ENCODE measurements at places on chromosomes 3 and 15.

- no peak for DNase-seq
Measured at GRCh38 chr3:100708644-100708988, 678 bp upstream of the TFG start.

DNA sequence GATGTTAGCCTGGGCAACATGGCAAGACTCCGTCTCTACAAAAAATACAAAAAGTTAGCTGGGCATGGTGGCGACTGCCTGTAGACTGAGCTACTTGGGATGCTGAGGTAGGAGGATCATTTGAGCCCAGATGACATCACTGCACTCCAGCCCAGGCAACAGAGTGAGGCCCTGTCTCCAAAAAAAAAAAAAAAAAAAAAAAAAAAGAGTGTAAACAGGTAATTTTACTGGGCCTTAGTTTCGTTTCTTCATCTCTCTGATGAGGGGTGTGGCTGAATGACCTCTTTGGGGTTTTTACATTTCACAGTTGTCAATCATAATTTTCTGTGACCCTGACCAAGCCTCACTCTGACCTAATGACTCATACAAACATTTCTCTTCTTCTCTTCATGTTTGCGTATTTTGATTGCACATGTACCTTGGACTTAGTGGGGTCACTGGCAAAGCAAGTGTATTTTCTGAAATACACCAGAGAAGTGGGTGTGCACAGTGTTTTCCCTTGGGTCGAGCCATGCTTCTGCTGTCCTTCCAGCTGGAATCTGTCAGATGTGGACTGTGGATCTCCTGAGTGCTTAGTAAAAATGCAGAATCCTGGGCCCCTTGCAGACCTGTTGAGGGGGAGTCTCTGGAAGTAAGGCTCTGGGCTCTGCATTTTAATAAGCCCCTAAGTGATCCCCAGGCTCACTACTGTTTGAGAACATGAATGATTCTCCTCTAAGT is 140.5 kb downstream of the FNDC3B start:
- no peak for DNase-seq

DNA sequence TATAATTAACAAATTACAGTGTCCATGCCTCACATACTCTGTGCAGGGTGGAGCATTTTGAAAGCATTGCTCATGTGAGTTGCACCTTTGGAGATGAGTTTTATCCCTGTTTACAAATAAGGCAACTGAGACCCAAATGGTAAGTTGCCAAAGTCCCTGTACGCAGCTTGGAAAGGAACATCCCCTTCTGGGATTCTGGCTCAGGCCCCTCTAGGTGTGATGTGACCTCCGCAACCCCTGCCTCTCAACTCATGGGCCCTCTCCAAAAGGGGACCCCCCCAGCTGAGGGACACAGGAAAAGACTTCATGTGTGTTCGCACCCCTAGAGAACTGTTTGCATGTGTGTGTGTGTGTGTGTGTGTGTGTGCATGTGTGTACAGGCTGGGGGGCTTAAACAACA is 25.3 kb downstream of the PRR20G start:
- DNase-seq = no peak

- no peak for DNase-seq
Measured at GRCh38 chr3:43883729-43884396, 193.1 kb downstream of the ABHD5 start.

- no peak for DNase-seq
Measured at GRCh38 chr3:58013973-58014649, 5.9 kb downstream of the FLNB start.

DNA sequence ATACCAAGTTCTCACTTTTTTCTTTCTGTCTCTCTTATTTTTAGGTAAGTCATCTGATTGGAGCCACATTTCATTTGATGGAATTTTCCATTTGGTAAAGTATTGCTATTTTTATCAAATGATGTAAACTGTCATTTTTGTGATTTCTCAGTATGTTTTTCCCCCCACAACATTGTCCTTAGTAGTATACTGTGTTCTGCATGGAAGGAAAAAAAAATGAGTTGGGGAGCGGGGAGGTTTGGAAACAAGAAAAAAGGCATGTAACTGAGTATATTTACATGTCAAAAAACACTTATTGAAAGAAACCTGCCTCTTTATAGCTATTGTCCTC is 104.2 kb downstream of the FILIP1L start:
- no peak for DNase-seq

GRCh38 chr3:52038227-52038626 is 18.1 kb downstream of the DUSP7 start:
- no peak for DNase-seq

DNA sequence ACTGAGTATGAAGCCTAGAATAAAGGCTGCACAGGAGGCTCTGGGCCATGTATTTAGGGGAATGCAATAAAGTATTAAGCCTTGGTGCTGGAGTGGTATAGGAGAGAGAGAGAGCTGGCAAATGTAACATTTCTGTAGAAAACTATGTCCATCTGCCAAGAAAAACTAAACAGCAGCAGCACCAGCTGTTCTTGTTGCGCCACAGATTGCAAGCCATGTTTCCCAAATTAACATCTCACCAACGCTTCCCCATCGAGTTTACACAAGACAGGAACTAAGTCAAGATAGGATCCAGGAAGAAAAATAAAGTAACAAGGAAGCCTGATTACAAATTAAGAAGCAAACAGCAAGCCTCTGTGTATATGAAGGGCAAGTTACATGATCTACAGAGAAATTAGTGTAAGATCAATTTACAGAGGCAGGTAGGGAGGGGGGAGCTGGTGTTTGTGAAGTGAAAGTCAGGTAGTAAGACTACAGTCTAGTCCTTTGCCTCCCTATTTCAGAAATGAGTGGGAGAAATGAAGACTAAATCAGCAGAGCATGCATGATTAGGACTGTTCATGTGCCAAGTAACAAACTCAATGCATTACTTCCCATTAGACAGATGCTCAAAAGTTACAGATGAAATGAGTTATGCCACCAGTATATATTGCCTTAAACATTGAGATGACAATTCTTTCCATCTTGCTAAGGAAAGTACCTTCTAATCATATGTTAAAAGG is 900.5 kb downstream of the EPHA3 start:
- no peak for DNase-seq

DNA sequence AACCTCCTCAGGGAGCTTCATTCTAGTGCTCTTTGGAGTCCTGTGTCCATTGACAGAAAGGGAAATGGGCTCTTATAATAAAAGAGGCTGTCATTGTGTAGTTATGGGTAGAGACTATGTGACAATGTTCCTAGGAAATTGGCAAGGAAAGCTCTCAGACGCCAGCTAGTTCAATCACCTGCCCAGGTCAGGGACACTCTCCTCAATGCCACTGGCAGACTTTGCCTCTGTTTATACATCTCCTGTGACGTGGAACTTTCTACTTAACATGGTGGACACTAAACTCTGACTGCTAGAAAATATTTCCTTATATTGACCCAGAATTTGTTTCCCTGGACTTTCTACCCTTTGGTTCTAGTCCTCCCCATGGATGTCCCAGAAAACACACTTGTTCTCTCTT is 2.8 kb downstream of the EFCAB12 start:
- DNase-seq = no peak

DNA sequence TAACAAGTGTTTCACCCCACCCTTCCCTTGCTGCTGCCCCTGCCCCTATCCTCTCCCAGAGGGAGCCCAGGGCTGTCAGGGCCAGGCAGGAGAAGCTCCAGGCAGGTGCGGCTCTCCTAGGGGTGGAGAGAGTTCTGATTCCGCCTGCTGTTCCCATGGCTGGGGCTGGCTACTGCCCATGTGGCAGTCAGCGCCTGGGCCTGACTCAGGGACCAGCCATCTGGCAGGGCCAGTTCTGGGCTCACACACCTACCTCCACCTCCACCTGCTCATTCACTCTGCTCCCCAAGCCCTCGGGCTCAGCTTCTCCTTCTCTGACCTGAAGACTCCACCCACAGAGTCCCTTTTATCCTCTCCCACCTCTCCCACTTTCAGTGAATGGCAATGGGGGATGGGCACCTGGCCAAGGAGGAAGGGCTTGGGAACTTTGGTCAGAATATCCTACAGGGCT is 23.4 kb downstream of the AMOTL2 start:
- DNase-seq = no peak

GRCh38 chr15:62165104-62165792 is at the start of gene C2CD4B:
C2CD4B (minus strand) TSS chr15:62165285; CDS start chr15:62164984, 301 bp downstream.
- DNase-seq = no peak

GRCh38 chr3:111639316-111639715 is 44.2 kb upstream of the ZBED2 start:
- no peak for DNase-seq

- no peak for DNase-seq
Measured at GRCh38 chr15:90664650-90665287, 52.4 kb upstream of the BLM start.

GRCh38 chr3:14169871-14170270 is 8.5 kb downstream of the XPC start:
- DNase-seq = no peak

- DNase-seq = no peak
Measured at GRCh38 chr3:27253831-27254230, 115.4 kb downstream of the NEK10 start.

DNA sequence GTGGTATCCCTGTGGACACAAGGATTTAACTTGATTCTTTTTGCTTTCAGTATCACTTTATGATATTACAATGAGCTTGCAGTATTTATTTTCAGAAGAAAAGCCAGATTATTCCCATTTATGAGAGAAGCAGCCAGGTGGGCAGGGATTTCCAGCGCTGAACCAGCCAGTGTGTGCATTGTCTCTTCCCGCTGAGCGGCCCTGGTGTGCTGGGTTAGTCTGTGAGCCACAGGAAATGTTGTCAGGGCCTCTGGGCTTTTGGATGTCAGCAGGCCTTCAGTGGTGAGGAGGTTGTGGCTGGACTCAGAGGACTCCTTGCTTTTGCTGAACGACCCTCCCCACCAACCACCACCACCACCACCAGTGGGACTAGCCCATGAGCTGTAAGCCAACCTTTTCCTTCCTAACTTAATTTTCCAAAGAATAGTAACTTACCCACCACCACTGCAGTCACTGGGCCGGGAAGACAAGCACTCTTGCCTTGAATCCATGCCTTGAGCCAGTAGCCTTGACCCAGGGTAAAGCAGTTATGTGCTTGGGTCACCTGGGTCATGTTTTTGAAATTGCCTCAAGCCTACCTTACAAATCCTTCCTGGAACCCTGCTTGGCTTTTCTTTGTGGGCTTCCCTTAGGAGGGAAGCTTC is 33.1 kb downstream of the FLNB start:
- DNase-seq = no peak

GRCh38 chr15:26132811-26133210 is 269.7 kb upstream of the ATP10A start:
- DNase-seq = no peak

DNA sequence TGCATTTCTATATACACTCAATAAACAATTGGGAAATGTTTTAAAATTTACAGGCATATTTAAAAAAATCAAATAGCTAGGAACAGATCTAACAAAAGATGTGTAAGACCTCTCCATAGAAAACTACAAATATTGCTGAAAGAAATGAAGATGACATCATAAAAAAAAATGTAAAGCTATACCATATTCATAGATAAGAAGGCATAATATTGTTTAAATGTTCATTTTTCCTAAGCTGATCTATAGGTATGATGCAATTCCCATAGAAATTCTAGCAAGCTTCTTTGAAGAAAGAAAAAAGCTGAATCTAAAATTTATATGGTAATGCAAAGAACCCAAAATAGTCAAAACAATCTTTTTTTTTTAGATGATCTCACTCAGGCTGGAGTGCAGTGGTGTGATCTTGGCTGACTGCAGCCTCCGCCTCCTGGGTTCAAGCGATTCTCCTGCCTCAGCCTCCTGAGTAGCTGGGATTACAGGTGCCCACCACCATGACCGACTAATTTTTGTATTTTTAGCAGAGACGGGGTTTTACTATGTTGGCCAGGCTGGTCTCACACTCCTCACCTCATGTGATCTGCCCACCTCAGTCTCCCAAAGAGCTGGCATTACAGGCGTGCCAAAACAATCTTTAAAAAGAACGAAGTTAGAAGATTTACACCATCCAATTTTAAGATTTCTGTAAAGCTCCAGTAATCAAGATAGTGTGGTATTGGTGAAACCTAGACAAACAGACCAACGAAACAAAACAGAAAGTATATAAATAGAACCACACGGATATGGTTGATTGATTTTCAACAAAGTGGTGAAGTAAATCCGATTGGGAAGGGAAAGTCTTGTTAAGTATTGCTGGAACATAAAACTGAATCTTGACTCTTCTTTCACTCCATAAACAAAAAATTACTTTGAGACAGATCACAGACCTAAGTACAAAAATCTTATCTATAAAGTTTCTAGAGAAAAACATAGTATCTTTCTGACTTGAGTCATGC is 6.3 kb upstream of the BHLHE40 start:
- no peak for DNase-seq

DNA sequence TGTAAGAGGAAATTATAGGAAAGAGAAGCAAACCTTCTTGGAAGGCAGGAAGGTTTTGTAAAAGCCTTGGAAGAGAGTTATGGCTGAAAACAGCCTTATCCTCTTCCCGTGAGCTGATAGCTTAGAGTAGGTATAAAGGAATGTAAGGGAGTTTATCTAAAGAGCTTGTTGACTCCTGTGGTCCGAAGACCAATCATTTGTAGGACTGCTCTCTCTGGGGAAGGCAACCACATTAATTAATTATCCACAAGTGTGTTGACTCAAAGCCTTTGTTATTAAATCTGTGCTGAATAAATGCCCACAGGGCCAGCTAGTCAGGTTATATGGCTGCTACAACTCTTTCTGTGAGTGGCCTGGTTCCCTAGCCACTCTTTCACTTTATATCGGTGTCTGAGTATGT is 452.1 kb upstream of the RASGRP1 start:
- no peak for DNase-seq

GRCh38 chr15:56469483-56469882 is 4.5 kb upstream of the MNS1 start:
- no peak for DNase-seq

GRCh38 chr3:56048331-56048730 is 419.9 kb downstream of the ERC2 start:
- no peak for DNase-seq

GRCh38 chr3:26807272-26807671 is 184.7 kb downstream of the LRRC3B start:
- DNase-seq = no peak

GRCh38 chr3:113601240-113601639 is 68.9 kb downstream of the SIDT1 start:
- DNase-seq = no peak

GRCh38 chr3:43481375-43481774 is 140.4 kb downstream of the ANO10 start:
- DNase-seq = no peak

DNA sequence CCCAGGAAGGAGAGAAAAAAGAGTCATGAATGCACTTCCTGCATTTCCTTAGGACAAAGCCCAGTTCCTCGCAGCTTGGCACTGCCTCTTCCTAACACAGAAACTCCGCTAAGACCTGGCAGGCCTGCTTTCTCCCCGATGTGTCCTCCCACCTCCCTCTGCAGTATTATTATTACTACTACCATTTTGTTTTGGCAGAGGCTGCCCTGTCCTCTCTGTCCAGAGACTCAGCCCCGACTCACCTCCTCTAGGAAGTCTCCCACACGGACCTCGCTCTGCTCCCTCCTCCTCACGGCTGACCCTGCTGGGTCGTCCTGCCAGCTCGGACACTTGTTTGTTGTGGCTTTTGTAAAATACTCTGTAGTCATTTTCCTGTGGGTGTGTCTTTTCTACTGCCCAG is 107.2 kb upstream of the HACD2 start:
- no peak for DNase-seq

DNA sequence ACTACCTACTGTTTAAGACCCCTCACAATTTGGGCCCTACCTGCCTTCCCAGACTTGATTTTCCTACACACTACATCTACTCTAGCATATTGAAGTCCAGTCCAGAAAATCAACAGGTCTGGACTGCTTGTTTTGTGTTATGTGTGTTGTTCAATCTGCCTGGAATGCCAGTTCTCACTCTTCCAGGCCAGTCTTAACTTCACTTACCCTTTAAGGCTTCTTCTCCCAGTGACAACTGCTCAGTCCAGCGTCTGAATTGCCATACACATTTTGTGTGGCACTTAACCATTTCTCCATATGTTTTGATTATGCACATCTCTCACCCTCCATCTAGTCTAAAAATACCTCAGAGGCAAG is 1.1 kb downstream of the TICRR start:
- no peak for DNase-seq
